GM12891 (cell line): ENCODE measurements at places on chromosomes 4 and X.

GRCh38 chr4:3644849-3645627, 112.8 kb upstream of the LRPAP1 start:
- no peak for DNase-seq

GRCh38 chr4:4733663-4734062, 125.8 kb upstream of the MSX1 start:
- no peak for DNase-seq

GRCh38 chr4:174314770-174315169, 31.1 kb downstream of the CEP44 start:
- no peak for DNase-seq

GRCh38 chr4:72857787-72858186, 211.7 kb downstream of the COX18 start:
- no peak for DNase-seq

- no peak for DNase-seq
These were observed 89.0 kb upstream of the BMPR1B start for GRCh38 chr4:94668724-94669123.

DNA sequence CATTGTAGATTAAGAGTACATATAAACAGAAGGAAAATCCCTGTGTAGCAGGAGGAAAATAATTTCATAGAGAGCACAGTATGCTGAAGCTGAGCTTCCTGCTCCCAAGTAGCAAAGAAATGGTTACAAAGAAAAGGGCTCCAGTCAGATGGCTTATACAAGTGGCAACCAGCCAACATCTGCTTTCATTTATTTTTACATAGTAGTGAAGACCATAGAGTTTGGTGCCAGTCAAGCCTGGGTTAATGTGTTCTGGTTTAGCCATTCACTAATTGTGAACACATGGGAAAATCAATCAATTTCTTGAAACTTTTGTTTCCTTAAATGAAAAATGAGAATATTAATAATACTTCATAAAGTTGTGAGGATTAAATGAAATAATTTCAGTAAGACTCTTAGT, 111.3 kb upstream of the ELOVL6 start:
- no peak for DNase-seq

DNA sequence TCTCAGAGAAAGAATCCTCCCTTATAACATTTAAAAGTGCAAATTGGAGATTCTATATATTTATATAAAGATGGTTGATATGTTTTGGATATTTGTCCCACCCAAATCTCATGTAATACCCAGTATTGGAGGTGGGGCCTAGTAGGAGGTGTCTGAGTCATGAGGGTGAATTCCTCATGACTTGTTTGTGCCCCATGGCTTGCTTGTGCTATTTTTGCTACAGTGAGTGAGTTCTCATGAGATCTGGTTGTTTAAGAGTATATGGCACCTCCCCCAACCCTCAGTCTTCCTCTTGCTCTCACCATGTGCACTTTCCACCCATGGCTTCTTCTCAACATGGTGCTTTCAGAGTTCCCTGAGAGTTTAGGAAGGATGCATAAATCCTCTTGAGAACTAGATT, 9.5 kb upstream of the ANKRD50 start:
- DNase-seq, result no peak

DNA sequence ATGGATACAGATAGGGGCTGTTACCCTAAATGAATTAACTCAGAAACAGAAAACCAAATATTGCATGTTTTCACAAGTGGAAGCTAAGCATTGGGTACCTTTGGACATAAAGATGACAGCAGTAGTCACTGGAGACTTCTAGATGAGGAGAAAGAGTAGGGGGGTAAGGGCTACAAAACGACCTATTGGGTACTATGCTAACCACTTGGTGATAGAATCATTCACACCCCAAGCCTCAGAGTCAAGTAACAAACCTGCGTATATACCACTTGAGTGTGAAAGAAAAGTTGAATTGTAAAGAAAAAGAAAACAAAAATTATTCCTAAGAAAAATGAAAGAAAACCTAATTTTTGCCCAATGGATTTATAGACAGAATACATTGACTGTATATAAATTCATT, 7.7 kb upstream of the ARAP2 start:
- DNase-seq, result no peak

GRCh38 chr4:183832776-183833450, 72.2 kb upstream of the STOX2 start:
- no peak for DNase-seq

DNA sequence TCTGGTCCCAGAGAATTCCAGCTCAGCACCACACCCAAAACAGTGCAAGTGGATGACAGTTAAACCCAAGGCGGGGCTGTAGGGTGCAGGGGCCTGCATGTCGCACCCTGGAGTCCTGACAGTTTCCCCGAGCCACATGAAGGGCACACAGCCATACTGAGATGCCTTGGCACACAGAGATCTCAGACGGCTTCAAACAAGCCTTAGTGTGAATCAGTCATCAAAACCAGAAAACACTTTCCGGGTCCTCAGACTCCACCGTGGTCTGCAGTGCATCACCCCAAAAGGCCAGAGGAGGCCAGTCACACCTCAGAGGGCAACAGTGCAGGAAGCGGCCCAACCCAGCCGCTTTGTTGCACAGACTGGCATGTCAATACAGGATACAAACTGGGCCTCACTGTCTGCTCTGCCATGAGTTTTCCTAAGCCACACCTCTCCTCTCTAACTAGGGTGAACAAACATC, 64.6 kb upstream of the ENPP6 start:
- no peak for DNase-seq

GRCh38 chrX:152817078-152817764, 13.3 kb downstream of the CETN2 start:
- no peak for DNase-seq

DNA sequence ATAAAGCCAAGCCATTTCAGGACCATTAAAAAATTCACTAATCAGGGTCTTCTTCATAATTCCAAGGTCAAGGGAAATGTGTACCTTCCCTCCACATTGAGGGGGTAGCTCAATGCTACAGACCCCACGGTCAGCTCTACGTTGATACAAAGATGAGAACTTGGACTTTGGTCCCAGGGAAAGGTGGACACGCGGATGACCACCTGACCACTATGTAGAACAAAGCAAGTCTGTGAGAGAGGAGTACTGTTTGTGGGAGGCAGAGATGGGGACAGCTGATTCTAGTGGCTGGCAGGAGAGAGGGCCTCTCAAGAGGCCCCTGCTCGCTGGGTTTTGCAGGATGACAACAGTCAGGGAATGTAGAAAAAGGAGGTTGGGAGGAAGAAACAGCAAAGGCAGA, 58.0 kb downstream of the SLC2A9 start:
- DNase-seq, result no peak

DNA sequence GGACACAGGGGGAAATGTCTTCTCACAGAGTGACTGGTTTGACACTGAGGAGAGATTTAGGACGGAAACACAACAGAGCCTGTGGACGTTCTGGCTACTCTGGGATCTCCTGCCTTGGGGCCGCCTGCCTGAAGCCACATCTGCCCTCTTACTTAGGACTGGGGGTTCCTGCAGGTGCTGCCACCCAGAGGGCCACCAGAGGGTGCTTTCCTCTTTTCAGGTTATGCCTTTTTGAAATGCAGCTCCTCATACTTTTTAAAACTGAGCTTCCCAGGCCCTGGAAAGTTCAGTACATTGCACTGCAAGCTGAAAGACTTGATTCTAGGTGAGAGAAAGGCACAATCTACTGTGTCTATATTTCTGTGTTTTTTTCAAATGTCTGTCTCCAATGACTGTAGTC, 92.2 kb upstream of the PGRMC2 start:
- DNase-seq, result peak; percentile 12

DNA sequence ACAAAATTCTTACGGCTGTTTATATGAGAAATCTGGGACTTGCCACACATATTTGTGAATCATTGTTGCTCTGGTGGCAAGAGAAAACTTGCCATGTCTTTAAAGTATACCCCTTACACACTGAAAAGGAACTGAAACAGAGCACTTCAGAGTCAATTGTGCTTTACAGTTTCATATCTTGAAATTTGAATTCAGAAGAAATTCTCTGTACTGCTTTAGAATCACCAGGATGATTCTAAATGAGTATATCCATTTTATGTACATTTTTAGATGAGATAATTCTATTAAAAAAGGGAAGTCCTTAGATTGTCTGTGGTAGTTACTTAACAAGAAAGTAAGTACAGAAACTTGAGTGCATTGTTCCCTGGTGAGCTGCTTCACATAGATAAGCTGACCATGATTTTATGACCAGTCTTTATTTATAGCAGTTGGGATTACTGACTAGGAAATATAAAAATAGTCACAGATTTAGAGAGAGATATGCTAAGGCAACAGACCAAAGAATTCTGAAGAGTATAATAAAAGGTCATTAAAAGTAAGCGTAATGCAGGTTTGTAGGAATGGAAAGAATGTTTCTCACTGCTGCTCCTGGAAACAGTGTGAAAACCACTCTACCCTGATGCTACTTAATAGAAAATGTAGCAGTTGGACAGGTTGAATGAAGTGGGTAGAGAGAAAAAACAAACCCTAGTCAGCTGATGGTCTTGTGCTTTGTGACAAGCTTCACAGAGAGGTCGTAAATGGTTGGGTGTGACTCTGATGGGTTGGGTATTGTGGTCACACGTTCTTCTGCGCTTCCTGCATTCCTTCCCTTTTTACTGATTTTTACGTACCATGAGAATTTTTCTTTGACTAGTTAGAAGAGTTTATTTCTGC, 41.0 kb downstream of the FNIP2 start:
- DNase-seq, result no peak
